ENCODE measurements at places on chromosomes 5 and 9.

DNA sequence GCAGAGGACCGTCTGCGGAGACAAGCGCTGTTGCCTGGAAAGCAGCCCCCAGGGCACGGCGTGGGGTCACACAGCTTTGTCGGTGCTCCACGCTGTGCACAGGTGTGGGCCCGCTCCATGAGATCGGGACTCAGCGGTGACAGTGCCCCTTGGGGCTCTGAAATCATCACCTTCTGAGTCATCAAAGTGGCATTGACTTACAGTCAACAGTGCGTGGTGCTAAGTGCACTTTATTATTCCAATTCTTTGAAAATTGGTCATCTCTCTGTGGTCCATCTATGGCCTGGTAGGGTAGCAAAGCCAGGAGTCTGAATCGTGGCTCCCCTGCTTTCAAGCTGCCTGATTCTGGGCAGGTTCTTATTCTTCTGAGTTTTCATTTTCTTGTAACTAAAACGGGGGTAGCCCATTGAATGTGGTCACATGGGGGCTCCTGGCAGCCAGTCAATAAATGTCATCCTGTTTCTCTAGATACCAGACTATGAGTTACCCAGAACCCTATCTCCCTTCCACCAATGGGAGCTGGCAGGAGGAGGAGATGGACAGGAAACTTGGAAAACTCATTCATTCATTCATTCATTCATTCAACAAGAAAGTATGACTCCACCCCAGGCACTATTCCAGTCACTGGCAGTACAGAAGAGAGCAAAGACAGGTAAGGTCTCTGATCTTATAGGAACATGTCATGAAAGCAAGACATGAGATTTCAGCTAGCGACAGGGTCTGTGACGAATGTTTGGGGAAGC is 20.3 kb upstream of the UNC5A start:
- peaks cover 31% of the 10 kb centered on the region for H3K4me1 ChIP-seq
- H3K36me3 ChIP-seq, result no peaks in the 10 kb centered on the region
- H3K4me3 ChIP-seq, result no peak overlapping the region
- no peak overlapping the region for H3K27ac ChIP-seq

GRCh38 chr9:134384811-134385479 is 58.7 kb downstream of the RXRA start:
- no peak overlapping the region for H3K27ac ChIP-seq
- peaks cover 5% of the 10 kb centered on the region for H3K4me1 ChIP-seq
- no peak overlapping the region for H3K4me3 ChIP-seq

GRCh38 chr5:20029266-20029665 is 41.3 kb upstream of the CDH18 start:
- peaks cover 3% of the 10 kb centered on the region for H3K36me3 ChIP-seq
- no peaks in the 10 kb centered on the region for H3K27me3 ChIP-seq
- H3K27ac ChIP-seq, result no peak overlapping the region
- H3K4me3 ChIP-seq, result no peak overlapping the region
- H3K4me1 ChIP-seq, result peaks cover 4% of the 10 kb centered on the region

GRCh38 chr5:177508837-177509236 is 789 bp downstream of the DOK3 start:
- H3K4me3 ChIP-seq, result no peak overlapping the region
- peaks cover 33% of the 10 kb centered on the region for H3K36me3 ChIP-seq
- DNase-seq, result no peak
- peaks cover 17% of the 10 kb centered on the region for H3K4me1 ChIP-seq
- no peak overlapping the region for H3K27ac ChIP-seq

Measured in WTC11 (cell line).